ENCODE measurements at places on chromosomes 3 and 15.

- no peak for DNase-seq
Observed at GRCh38 chr3:68773401-68773800, 158.9 kb downstream of the TAFA4 start.

GRCh38 chr15:65384895-65385869 lies 7.4 kb upstream of the IGDCC3 start:
- peak; percentile 86 for DNase-seq

- no peak for DNase-seq
Observed at GRCh38 chr15:58407236-58407775, 24.5 kb upstream of the LIPC start.

- DNase-seq, result no peak
Observed at GRCh38 chr3:196513697-196514349, 1.3 kb downstream of the SMCO1 start.

- no peak for DNase-seq
Observed at GRCh38 chr15:42932833-42933515, 12.4 kb upstream of the TTBK2 start.

DNA sequence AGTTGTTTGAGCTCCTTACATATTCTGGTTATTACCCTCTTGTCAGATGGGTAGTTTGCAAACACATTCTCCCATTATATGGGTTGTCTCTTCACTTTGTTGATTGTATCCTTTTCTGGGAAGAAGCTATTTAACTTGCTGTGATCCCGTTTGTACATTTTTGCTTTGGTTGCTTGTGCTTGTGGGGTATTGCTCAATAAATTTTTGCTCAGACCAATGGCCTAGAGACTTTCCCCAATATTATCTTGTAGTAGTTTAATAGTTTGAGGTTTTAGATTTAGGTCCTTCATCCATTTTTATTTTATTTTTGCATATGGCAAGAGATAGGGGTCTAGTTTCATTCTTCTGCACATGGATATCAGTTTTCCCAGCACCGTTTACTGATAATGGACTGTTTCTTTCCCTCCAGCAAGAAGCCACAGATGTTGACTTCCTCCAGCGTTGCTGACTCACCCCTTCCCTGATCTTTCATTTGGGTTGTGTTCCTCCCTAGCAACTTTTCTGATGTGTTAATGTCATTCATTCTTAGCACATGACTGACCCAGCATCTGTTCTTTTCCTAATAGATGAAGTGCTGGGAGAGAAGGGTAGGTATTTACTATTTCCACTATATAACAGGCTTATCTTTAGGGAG lies 166.7 kb upstream of the SGO1 start:
- no peak for DNase-seq

- no peak for DNase-seq
Observed at GRCh38 chr3:194133661-194134230, 2.2 kb upstream of the HES1 start.

- DNase-seq, result no peak
Observed at GRCh38 chr3:130728037-130728436, 18.6 kb downstream of the PIK3R4 start.

DNA sequence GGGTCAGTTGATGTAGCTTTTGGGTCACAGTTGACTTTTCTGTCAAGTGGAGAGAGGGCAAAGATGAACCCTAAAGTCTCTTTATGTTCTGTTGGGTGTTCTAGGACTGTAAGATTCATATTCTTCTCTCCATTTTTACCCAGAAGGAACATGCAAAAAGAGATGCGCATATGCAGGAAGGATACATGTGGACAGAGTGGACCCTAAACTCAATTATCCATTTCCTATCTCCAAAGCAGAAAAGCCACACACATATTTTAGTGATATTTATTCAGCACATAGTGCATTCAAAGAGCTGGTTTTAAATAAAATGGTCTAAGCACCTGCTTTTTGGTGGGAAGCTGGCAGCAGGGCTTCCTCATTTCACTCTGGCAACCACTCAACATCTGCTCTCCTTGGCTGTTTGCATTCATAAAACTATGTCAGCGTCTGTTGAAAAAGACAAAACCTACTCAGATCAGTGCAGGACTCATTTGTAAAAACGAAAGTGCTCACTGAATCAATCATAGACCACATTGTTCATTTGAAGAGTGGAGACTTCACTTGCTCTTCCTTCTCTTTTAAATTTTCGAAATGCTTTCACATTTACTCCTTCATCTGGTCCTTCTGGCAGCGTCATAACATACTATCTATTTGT lies 96.6 kb downstream of the SEMA6D start:
- DNase-seq, result no peak

GRCh38 chr15:40826423-40827075 lies 2.0 kb downstream of the PPP1R14D start:
- DNase-seq, result no peak

DNA sequence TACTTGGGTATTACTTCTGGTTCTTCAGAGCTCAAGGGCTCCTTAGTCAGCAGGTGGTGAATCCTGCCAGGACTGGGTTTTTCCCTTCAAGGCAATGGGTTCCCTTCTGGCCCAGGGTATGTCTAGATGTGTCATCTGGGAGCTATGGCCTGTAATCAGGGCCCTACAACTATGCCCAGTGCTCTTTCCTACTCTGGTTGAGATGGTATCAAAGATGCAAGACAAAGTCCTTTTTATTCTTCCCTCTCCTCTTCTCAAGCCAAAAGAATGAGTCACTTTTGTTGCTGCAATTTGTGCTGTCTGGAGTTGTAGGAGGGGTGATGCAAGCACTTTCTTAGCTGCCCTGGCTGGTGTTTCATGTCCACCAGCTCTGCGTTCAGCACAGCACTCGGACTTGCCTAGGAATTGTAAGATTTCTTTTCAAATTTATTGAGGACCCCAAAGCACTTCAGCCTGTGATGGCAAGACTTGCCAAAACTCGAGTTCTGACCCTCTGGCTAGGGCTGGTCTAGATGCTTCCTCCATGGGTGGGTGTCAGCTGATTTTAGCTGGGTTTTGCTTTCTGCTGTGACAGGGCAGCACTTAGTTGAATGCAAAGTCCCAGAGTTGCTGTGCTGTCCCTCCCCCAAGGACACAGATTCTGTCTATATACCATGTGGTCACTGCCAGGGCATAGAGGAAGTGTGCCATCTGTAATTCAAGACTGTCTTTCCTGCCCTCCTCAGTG lies 129.2 kb upstream of the CBLB start:
- no peak for DNase-seq

DNA sequence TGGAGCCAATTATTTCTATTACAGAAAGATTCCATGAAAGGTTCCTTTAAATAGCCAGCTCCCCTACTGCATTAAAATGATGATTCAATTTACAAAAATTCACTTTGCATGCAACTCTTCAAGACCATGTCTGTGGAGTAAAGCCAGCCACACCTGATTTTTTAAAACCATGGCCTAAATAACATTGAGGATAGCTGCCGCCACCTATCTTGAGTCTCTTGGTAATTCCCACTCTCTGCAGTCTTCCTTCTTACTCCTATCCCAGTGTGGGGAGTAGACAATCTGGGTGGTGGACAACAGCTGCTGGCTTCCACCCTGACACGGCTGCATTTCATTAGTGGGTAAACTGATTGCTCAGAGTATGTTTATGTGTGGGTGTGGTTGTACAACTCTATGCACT lies 10.7 kb downstream of the LRTM1 start:
- DNase-seq, result no peak

GRCh38 chr3:177681156-177681555 lies 483.9 kb upstream of the TBL1XR1 start:
- no peak for DNase-seq

DNA sequence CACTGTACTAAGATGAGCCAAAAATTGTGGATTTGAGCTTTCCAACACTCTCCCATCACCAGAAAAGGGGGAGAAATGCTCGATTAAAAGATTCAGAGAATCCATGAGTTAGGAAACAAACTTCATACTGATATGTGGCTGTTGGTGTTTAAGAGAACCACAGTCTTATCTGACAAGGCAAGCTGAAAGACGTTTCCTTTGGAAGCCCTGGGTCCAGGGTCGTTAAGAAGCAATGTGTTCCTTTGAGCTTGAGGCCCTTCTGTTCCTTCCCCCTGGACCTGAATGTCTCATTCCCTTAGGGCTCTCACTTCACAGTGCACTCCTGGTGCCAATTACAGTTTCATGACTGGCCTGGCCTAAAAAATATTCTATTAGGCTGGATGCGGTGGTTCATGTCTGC lies 524.8 kb upstream of the PPP2R3A start:
- DNase-seq, result no peak

- DNase-seq, result no peak
Observed at GRCh38 chr3:197807969-197808587, 17.0 kb downstream of the LRCH3 start.

GRCh38 chr3:34146596-34146995 lies 348.2 kb downstream of the PDCD6IP start:
- DNase-seq, result no peak

DNA sequence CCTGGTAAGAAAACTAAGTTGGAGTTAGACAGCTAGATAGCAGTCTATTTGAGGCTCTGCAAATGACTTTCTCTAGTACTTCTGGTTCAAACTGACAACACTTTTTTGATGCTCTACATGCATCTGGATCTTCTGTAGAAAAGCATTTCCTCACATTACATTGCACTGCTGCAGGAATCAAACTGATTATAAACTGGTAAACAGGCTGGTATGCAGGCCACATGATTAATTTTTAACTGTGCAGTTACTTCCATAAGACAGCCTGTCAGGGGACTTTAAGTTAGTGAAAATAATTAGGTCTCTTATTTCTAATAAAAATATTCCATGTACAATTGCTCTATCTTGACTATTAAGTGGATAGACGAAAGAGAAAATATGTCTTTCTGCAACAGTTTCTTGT lies 550.0 kb upstream of the ALCAM start:
- no peak for DNase-seq

GRCh38 chr3:83890039-83890762 lies 1068.6 kb upstream of the CADM2 start:
- DNase-seq, result no peak

GRCh38 chr3:72114773-72115172 lies 329.8 kb upstream of the PROK2 start:
- DNase-seq, result no peak

DNA sequence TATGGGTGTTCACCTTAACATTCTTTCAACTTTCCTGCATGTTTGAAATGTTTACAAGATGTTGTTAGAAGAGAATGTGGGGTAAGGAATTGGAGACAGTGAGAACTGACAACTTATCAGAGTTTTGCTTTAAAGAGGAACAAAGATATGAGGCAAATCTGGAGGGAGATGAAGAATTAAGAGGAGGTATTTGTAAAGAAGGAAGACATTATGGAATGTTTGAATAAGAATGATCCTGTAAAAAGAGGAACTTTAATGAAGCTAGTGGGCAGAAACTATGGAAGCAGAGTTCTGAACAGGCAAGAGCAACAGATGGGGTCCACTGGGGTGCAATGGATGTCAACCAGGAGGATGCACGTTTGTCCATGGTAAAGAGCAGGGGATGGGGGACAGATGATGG lies 27.7 kb downstream of the PLD1 start:
- no peak for DNase-seq

- DNase-seq, result no peak
Observed at GRCh38 chr3:72814308-72814707, 33.9 kb downstream of the SHQ1 start.

Data from CD4-positive, alpha-beta T cell treated with Interleukin-21 for 1 hour (primary cell).